Upper lobe of right lung (tissue), 1 donor: ENCODE measurements at places on chromosomes 3 and 15. TPM values are rescaled to one million over a fixed set of nuclear protein-coding genes. Genes with fewer than 3 reads are reported as not detected.

DNA sequence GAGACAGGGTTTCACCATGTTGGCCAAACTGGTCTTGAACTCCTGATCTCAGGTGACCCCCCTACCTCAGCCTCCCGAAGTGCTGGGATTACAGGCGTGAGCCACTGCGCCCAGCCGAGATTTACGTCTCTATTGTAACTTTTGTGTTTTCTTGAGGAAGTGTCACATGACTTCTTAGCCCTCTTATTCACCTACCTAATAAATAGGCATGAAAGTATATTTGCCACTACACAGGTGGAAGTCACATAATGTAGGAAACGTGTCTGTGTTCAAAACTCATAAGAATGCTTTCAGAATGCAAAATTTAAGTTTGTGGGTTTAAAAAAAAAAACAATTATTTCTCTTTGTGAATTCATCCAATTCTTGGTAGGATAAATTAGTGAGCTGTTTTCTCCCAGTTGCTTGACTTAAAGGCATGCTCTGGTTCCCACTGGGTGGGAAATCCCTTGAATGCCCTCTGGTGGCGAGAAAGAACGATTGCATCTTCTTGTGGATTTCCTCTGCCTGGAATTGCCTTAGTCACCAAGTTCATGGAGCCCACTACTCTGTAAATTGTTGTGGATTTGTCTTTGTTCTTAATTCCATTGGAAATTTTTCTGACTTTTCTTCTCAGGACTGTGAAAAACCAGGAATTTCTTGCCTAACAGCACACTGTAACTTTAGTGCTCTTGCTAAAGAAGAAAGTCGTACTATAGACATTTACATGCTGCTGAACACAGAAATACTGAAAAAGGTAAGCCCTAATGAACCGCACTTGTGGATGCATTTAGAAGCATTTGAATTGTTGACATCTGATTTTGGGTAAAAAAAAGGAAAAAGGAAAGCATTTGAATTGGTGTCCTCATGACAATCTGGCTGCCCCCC is 82.2 kb upstream of the CTDSPL start:
- DNase-seq: no peak

Gene ANKDD1A
- 6.0 TPM for total RNA-seq

DNA sequence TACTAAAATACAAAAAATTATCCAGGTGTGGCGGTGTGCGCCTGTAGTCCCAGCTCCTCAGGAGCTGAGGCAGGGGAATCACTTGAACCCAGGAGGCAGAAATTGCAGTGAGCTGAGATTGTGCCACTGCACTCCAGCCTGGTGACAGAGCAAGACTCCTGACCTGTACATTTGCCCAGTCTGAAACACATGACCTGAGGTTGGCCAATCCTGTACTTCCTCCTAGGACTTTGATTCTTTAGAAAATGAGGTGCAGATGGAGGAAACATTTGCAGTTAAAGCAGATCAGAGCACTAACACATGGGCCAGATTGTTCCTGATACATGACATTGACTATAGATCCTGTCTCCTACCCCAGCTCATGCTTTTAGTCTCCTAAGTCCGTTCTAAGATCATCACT is 28.9 kb upstream of the LPP start:
- DNase-seq: no peak

DNA sequence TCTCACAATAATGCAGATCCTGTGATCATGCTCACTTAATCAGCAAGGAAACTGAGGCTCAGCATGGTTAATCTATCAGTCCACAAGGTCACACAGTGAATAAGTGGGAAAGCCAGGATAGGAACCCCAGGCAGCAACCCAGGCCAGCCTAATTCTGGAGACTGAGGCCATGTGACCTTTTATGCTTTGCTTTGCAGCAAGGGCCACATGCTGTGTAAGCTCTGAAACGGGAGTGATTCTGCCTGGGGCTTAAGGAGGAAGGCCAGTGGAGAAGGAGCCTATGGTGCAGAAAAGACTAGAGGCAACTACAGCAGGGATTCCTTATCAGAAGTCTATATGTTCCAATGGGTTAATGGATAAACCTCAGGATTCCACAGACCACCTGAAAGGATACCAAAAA is 157.6 kb upstream of the PPP2R3A start:
- DNase-seq: no peak

Gene UBA7
- 110 TPM for total RNA-seq

Gene GRAMD2A
- 27.4 TPM for total RNA-seq

Gene SERINC4
- not detected for total RNA-seq

- DNase-seq: no peak
Measured at GRCh38 chr3:39277893-39278615, 1.8 kb downstream of the CX3CR1 start.

Gene C3orf80
- 1.3 TPM for total RNA-seq

Gene PSTPIP1
- total RNA-seq: 16.0 TPM

DNA sequence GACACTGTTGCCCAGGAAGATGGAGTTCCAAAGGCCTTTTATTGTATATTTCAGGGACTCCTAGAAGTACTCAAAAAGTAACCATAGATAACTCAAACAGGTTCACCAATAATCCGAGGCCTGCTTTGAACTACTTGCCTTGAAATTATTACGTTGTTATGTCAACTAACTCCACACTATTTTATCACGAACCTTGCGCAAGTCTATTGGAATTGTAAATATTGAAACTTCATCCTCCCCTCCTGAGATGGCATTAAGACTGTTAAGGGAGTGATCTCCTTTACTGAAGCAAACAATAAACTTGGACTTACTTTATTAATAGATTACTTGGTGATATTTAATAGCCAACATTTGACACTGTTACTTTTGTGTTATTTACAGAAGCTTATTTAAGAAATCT is 199.6 kb upstream of the GADL1 start:
- no peak for DNase-seq

DNA sequence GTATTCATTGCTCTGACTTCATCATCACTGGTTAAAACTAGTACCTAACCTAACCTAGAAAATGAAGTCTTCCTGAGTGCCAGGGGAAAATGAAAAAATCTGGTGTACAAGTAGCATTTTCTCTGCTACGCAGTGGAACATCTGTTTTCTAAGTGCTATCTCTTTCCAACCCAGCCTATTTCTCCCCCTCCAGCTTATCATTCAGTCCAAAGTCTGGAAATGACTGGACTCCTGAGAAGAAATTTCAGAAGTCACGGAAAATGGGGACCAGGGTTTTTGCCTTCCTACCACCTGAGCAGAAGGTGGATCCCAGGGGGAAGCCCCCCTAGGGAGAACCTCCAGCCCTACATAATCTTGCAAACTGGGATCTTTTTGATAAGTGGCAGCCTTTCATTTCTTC is 9.6 kb upstream of the GLCE start:
- DNase-seq: no peak

Gene MASP1
- total RNA-seq: 5.9 TPM

- DNase-seq: no peak
Measured at GRCh38 chr3:110624576-110624975, 447.0 kb upstream of the NECTIN3 start.

GRCh38 chr15:63554337-63554927 is 42.8 kb upstream of the FBXL22 start:
- DNase-seq: no peak

GRCh38 chr3:3446251-3446650 is 266.8 kb upstream of the CRBN start:
- no peak for DNase-seq

DNA sequence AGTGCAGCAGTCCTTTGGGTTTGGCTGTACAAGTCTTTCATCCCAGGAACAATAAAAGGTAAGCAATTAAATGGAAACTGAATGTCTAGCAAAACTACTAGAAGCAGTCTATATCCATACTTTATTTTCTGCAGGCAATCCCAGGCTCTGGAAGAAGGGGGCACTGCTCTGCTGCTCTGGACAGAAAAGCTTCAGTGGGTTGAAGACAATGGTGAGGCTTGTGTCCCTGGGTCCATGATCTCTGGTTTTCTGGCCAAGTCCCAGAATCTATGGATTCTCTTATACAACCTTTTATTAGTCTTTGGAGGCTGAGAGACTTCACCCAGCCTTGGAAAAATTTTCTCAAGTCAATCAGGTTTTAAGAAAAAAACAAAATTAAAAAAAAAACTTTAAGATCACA is 35.6 kb downstream of the SCAP start:
- DNase-seq: no peak

Gene TMCO5A
- not detected for total RNA-seq

Gene CHRNA3
- not detected for total RNA-seq

DNA sequence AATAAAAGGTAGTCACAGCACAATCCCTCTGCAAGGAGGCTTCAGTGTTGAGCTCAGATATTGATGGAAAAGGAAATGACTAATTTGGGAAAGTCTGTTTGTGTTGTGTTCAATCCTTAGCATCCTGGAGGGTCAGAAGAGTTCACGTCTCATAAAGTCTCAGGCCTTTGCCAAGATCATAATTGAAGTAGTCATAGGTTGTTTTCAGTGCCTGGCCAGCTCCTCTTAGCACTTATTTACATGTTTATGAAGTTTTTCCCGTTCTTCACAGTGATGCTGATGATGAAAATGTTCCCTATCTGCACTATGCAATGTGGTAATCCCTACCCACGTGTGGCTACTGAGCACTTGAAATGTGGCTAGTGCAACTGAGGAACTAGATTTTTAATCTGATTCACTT is 61.6 kb upstream of the TGFBR2 start:
- no peak for DNase-seq

Gene BDH1
- 12.5 TPM for total RNA-seq
